ENCODE measurements at places on chromosomes 7 and 10. TPM values are rescaled to one million over a fixed set of nuclear protein-coding genes. Genes with fewer than 3 reads are reported as not detected.

- no peaks in the 10 kb centered on the region for H3K36me3 ChIP-seq
- no peak overlapping the region for H3K27ac ChIP-seq
- H3K4me1 ChIP-seq: no peaks in the 10 kb centered on the region
- DNase-seq: no peak
- no peaks in the 10 kb centered on the region for H3K27me3 ChIP-seq
- no peak overlapping the region for H3K4me3 ChIP-seq
These were observed 484.2 kb downstream of the PTPRN2 start for GRCh38 chr7:158103378-158103777.

GRCh38 chr10:97336006-97336405 lies 1.5 kb upstream of the FRAT2 start:
- peaks cover 15% of the 10 kb centered on the region for H3K27me3 ChIP-seq
- H3K4me3 ChIP-seq: no peak overlapping the region
- DNase-seq: no peak
- H3K4me1 ChIP-seq: peaks cover 2% of the 10 kb centered on the region
- H3K27ac ChIP-seq: no peak overlapping the region

DNA sequence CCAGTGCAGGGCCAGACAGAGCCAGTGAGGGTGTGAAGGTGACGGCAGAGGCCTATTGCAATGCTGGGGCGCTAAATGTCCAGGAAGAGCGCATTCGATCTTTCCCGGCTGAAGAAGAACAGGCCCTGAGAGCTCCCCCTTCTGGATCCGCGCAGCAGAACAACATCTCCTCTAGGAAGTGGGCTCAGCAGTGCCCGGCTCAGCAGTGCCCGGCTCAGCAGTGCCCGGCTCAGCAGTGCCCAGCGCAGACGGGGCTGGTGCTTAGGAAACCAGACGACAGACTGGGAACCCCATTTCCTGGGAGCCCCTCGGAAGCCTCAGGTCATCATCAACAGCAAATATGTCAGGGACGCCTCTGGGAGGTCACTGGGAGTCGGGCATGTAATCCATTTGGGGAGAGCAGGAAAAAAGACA lies 4.7 kb upstream of the NOS3 start:
- DNase-seq: no peak
- no peaks in the 10 kb centered on the region for H3K4me1 ChIP-seq
- no peak overlapping the region for H3K4me3 ChIP-seq
- no peaks in the 10 kb centered on the region for H3K27me3 ChIP-seq
- no peaks in the 10 kb centered on the region for H3K36me3 ChIP-seq

GRCh38 chr7:46720761-46721160 lies 799.7 kb upstream of the IGFBP3 start:
- no peak overlapping the region for H3K27ac ChIP-seq
- no peaks in the 10 kb centered on the region for H3K27me3 ChIP-seq
- no peaks in the 10 kb centered on the region for H3K4me1 ChIP-seq
- H3K36me3 ChIP-seq: no peaks in the 10 kb centered on the region

GRCh38 chr10:46236941-46237681 lies 49.7 kb upstream of the ANTXRL start:
- H3K4me3 ChIP-seq: no peak overlapping the region
- H3K4me1 ChIP-seq: no peaks in the 10 kb centered on the region
- H3K27me3 ChIP-seq: no peaks in the 10 kb centered on the region

DNA sequence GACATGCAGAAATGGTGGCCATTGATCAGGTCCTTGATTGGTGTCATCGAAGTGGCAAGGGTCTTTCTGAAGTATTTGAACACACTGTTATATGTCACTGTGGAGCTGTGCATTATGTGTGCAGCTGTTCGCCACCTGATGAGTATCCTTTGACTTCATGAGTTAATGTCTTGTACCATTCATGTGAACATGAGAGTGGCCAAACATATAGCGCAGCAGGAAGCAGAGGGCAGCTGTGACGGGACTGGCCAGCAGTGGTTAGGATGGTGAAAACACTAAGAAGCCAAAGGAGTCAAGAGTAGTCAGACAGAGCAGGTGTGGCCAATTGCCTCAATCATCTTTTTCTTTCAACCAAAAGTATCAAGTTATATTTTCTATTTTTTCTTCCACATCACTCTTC lies 167.4 kb downstream of the IMMP2L start:
- no peaks in the 10 kb centered on the region for H3K27me3 ChIP-seq
- no peak overlapping the region for H3K27ac ChIP-seq
- H3K36me3 ChIP-seq: no peaks in the 10 kb centered on the region
- no peak overlapping the region for H3K4me3 ChIP-seq

The ANXA8 gene
- 0.09 TPM for polyA plus RNA-seq

GRCh38 chr7:11517853-11518252 lies 314.1 kb downstream of the THSD7A start:
- H3K36me3 ChIP-seq: no peaks in the 10 kb centered on the region
- no peak overlapping the region for H3K27ac ChIP-seq
- H3K4me3 ChIP-seq: no peak overlapping the region
- no peak for DNase-seq
- H3K4me1 ChIP-seq: no peaks in the 10 kb centered on the region

DNA sequence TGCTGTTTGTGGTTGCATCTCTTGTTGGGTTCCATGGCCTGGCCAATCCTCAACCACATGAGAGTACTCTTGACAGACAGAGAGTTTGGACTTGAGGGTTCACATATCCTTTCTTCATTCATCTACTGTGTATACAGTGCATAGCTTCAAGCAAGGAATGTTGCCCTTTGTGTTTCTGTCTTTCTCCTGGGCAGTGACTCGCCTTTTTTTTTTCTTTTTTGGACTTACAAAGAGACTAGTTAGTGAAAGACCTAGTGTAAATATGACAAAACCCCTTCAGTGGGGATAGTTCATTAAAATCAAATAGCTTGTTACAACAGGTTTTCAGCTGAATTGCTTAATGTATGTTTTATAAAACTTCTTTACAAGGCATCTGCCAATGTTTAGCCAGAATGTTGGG lies 290.2 kb downstream of the FGFR2 start:
- no peaks in the 10 kb centered on the region for H3K36me3 ChIP-seq
- H3K27me3 ChIP-seq: no peaks in the 10 kb centered on the region
- no peak overlapping the region for H3K27ac ChIP-seq
- H3K4me1 ChIP-seq: no peaks in the 10 kb centered on the region

GRCh38 chr10:102643336-102644065 lies 778 bp upstream of the TRIM8 start:
- peak overlapping the region; percentile 94 for H3K27ac ChIP-seq
- H3K4me3 ChIP-seq: peak overlapping the region; percentile 81
- no peaks in the 10 kb centered on the region for H3K27me3 ChIP-seq
- peaks cover 11% of the 10 kb centered on the region for H3K4me1 ChIP-seq

DNA sequence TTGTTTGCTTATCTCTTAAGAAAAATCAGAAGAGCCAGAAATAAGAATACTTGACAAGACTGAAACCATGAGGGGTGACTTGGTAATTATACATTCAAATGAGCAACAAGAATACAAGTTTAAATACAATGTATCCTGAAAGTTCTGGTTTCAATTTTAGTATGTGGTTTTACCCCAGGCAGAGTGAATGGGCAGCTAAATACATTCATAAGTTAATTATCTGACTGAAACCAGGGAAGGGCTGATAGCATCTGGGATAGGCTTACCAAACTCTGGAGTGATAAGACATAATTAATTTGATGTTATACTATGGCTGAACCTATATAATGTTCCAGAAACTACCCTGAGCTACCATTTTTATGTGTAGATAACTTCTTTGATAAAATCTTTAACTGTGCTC lies 252.2 kb upstream of the PLXNA4 start:
- no peaks in the 10 kb centered on the region for H3K4me1 ChIP-seq
- DNase-seq: no peak
- no peaks in the 10 kb centered on the region for H3K27me3 ChIP-seq
- H3K36me3 ChIP-seq: no peaks in the 10 kb centered on the region

The CTAGE8 gene
- 0.43 TPM for polyA plus RNA-seq
